Esophagus squamous epithelium (tissue), 5 donors: ENCODE measurements at places on chromosomes 12 and 14. TPM values are rescaled to one million over a fixed set of nuclear protein-coding genes. Genes with fewer than 3 reads are reported as not detected.

GRCh38 chr12:11753826-11754225 is 104.4 kb downstream of the ETV6 start:
- no peaks in the 10 kb centered on the region for H3K27me3 ChIP-seq
- no peak for DNase-seq
- H3K36me3 ChIP-seq = no peaks in the 10 kb centered on the region
- H3K27ac ChIP-seq = peak overlapping the region; percentile 84

DNA sequence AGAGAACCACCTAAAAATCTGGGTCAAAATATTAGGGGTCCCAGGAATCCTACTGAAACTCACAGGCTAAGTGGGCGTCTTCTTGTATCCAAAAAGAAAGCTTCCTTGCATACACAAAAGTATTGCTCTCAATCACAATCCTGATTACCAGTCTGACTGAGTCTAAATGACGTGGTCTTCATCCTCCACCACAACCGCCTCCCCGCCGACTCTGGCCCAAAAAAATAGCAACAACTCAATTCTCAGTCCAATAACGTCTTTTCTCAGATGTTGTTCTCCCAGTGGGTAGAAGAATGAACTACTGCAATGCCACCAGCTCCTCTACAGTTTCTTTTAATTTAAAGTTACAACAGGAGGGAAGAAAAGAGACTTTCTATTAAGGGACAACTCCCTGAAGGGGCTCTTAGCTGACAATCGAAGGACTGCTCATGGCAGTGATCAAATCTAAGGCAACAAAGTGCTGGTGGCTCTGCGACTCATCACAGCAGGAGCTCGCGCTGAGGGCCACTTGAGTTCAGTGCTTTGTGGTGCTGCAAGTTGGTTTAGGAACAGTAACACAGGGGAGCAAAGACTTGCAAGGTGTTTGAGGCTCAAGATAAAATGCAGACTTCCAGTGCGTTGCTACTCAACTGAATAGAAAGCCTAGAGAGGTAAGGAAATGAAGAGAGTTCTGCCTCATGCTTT is 394.1 kb downstream of the BCAT1 start:
- no peaks in the 10 kb centered on the region for H3K36me3 ChIP-seq
- H3K27me3 ChIP-seq = no peaks in the 10 kb centered on the region

P2RX7 gene
- 2.7 TPM for total RNA-seq

DNA sequence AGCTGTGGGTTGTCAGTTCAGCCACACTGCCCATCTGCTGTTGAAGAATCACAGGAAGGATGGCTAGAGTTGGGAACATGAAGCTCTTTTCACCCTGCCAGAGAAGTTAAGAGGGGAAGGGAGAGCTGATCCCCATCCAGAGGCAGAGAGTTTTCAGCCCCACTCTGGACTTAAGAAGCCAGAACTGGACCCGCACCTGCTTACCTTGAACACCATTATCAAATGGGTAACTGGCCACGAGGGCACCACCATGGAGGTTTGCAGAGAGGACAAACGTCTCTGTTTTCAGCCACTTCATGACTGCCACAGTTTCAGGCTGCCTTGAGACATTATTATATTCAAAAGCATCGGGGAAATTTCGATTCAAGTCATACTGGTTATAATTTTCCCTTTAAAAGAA is 62.0 kb downstream of the MDM2 start:
- DNase-seq = no peak
- peaks cover 27% of the 10 kb centered on the region for H3K36me3 ChIP-seq
- H3K4me3 ChIP-seq = no peak overlapping the region

IL31 gene
- not detected for total RNA-seq

GRCh38 chr14:69701857-69702256 is 65.1 kb upstream of the SRSF5 start:
- no peak for DNase-seq
- H3K4me1 ChIP-seq = peaks cover 13% of the 10 kb centered on the region
- H3K36me3 ChIP-seq = no peaks in the 10 kb centered on the region
- H3K27ac ChIP-seq = peak overlapping the region; percentile 51
- no peaks in the 10 kb centered on the region for H3K27me3 ChIP-seq

CLEC4C gene
- not detected for total RNA-seq

DNA sequence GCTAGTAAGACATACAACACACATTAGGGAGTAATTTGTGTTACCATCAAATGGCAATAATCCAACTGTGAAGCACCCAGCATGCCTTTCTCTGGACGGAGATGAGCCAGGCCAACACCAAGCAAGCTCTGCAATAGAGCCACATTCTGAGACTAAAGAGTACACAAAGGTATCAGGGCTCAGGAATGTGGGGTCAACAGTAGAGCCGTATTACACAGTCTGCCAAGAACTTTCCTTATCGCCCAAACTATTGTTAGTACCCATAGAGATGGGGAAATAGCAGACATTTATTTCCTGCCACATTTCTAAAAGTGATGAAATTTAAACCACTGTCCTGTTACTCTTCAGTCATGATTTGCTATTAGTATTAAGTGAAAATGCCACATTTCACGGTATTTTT is 113.7 kb downstream of the BMP4 start:
- H3K4me1 ChIP-seq = no peaks in the 10 kb centered on the region
- no peak overlapping the region for H3K27ac ChIP-seq
- no peak for DNase-seq
- H3K27me3 ChIP-seq = no peaks in the 10 kb centered on the region
- no peaks in the 10 kb centered on the region for H3K36me3 ChIP-seq

- no peaks in the 10 kb centered on the region for H3K4me1 ChIP-seq
- no peak overlapping the region for H3K4me3 ChIP-seq
- H3K27ac ChIP-seq = no peak overlapping the region
- no peaks in the 10 kb centered on the region for H3K27me3 ChIP-seq
- DNase-seq = no peak
- no peaks in the 10 kb centered on the region for H3K36me3 ChIP-seq
Measured at GRCh38 chr12:40515041-40515816, 177.0 kb upstream of the CNTN1 start.

GRCh38 chr12:68028647-68029046 is 39.4 kb downstream of the IFNG-AS1 start:
- no peaks in the 10 kb centered on the region for H3K27me3 ChIP-seq
- no peak overlapping the region for H3K27ac ChIP-seq
- DNase-seq = no peak
- no peaks in the 10 kb centered on the region for H3K36me3 ChIP-seq
- no peaks in the 10 kb centered on the region for H3K4me1 ChIP-seq

CNTN1 gene
- total RNA-seq = 0.83 TPM

DNA sequence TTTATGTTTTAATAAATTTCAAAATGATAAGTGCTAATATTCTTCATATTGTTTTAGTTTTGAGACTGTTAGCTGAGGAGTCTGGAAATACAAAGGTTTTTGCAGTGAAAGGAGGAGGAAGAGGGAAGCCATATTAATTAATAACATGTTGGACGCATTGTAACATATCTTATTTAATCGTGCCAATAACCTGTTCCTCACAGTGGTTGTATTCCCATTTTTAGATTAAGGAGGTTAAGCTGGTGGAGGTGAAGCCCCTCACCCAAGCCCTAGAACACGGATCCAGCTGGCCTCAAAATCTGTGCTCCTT is 92.4 kb downstream of the EML1 start:
- no peaks in the 10 kb centered on the region for H3K27me3 ChIP-seq
- peaks cover under 1% of the 10 kb centered on the region for H3K4me1 ChIP-seq
- H3K36me3 ChIP-seq = no peaks in the 10 kb centered on the region

GRCh38 chr12:14974633-14975032 is 1.8 kb downstream of the PDE6H start:
- no peaks in the 10 kb centered on the region for H3K27me3 ChIP-seq
- no peak for DNase-seq
- H3K4me3 ChIP-seq = no peak overlapping the region
- H3K36me3 ChIP-seq = no peaks in the 10 kb centered on the region

DNA sequence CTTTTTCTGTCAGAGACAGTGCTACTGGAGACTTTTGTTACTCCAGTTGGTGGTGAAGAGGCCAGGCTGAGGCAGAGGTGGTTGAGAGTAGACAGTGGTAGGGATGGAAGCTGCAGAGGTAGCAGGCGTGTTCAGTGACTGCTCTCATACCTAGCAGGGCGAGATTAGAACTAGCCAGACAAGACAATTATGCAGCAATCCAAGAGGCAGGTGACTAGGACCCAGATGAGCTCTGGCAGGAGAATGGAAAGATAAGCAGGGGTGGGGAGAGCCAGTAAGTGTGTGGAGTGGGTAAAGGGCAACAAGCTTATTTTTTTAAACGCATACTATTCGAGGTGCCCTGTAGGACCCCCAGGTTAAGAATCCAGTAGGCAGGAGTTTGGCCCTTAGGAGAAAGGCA is 4.8 kb downstream of the PPP1R36 start:
- no peaks in the 10 kb centered on the region for H3K27me3 ChIP-seq
- H3K27ac ChIP-seq = no peak overlapping the region
- H3K4me3 ChIP-seq = no peak overlapping the region
- no peaks in the 10 kb centered on the region for H3K36me3 ChIP-seq

DNA sequence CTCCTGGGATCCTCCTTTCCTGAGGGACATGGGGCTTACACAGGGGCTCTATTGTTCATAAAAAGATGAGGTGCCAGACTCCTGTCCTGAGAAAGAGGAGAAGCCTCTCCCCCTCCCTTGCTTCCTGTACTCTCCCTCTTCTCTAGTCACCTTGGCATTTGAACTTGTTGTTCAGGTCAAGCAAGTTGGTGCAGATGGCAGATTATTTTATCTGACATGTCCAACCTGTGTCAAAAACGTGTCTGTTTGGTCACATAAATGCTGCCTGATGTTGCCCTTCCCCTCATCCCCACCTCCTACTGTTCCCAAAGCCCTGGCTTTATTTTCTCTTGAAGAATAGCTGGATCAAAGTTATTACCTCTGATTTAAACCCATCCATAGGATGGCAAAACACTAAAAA is 154.8 kb downstream of the TMX1 start:
- peaks cover 35% of the 10 kb centered on the region for H3K4me1 ChIP-seq
- peak overlapping the region; percentile 85 for H3K27ac ChIP-seq
- H3K4me3 ChIP-seq = no peak overlapping the region

SYT1 gene
- 2.7 TPM for total RNA-seq

DNA sequence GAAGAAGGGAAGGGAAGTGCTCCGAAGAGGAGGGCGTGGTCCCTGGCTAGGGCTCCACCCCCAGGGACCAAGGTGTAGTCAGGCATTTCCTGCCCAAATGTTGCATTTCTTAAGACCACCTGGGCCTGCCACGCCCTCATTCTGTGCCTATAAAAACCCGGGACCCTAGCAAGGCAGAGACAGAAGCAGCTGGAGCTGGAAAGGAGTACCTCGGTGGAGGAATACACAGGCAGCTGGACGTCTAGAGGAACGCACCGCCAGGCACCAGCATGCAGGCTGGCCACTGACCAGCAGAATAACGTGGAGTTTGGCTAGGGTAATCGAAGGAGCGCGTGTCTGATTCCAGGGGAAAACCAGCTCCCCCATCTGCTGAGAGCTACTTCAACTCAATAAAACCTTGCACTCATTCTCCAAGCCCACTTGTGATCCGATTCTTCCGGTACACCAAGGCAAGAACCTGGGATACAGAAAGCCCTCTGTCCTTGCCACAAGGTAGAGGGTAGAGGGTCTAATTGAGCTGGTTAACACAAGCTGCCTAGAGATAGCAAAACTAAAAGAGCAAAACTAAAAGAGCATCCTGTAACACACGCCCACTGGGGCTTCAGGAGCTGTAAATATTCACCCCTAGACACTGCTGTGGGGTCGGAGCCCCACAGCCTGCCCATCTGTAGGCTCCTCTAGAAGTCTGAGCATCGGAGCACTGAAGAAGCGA is 21.0 kb downstream of the CFL2 start:
- H3K4me1 ChIP-seq = peaks cover 8% of the 10 kb centered on the region
- no peaks in the 10 kb centered on the region for H3K27me3 ChIP-seq
- H3K27ac ChIP-seq = no peak overlapping the region
- peak overlapping the region; percentile 24 for H3K4me3 ChIP-seq
- no peaks in the 10 kb centered on the region for H3K36me3 ChIP-seq

DNA sequence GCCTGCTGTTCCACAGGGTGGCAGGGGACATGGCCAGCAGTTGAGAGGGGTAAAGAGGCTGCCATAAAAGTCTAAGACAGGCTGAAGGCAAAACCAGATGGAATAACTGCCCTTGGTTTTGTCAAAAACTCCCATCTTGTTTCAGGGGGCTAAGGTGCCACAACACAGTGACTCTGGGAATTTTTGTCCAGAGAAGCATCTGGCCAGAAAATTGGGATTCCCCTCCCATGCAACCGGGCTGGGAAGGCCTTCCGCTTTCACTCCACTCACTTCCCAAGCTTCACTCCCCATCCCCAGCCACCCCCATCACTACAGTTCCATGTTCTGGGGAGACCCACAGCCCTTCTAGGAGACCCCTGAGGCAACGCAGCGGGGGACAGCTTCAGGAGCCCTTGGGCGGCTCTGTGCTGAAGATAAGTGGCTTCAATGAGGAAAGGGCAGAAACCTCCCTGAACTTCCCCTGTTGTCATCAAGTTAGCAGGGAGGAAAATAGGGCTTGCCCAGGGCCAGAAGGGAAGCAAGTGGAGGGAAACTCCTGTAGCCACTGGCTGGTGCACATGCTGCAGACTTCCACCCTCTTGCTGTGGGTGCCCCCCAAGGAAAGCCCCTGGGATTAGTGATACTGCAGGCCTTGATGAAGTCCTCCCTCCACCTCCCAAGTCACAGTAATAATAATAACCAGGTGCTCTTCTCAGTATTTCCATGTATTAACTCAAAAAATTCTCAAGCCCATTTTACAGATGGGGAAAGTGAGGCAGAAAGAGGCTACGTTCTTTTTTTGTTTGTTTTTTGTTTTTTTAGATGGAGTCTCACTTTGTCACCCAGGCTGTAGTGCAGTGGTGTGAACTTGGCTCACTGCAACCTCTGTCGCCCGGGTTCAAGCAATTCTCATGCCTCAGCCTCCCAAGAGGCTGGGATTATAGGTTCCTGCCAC is 6.0 kb downstream of the TMEM229B start:
- H3K4me3 ChIP-seq = no peak overlapping the region
- no peak overlapping the region for H3K27ac ChIP-seq
- DNase-seq = no peak
- no peaks in the 10 kb centered on the region for H3K4me1 ChIP-seq

- no peaks in the 10 kb centered on the region for H3K4me1 ChIP-seq
- no peak for DNase-seq
- H3K36me3 ChIP-seq = no peaks in the 10 kb centered on the region
- H3K27me3 ChIP-seq = no peaks in the 10 kb centered on the region
Measured at GRCh38 chr12:18700271-18700670, 37.5 kb downstream of the PLCZ1 start.

GRCh38 chr14:43135877-43136411 is 1371.1 kb downstream of the FSCB start:
- H3K36me3 ChIP-seq = no peaks in the 10 kb centered on the region
- H3K4me1 ChIP-seq = no peaks in the 10 kb centered on the region
- no peaks in the 10 kb centered on the region for H3K27me3 ChIP-seq
- no peak overlapping the region for H3K4me3 ChIP-seq
- no peak for DNase-seq

- no peaks in the 10 kb centered on the region for H3K4me1 ChIP-seq
- H3K27me3 ChIP-seq = peaks cover 12% of the 10 kb centered on the region
- H3K36me3 ChIP-seq = no peaks in the 10 kb centered on the region
- H3K4me3 ChIP-seq = no peak overlapping the region
- H3K27ac ChIP-seq = no peak overlapping the region
Measured at GRCh38 chr14:106506881-106507305, 980.5 kb downstream of the TMEM121 start.

- H3K27me3 ChIP-seq = no peaks in the 10 kb centered on the region
- no peaks in the 10 kb centered on the region for H3K4me1 ChIP-seq
- H3K36me3 ChIP-seq = peaks cover 96% of the 10 kb centered on the region
Measured at GRCh38 chr14:73280903-73281302, 43.6 kb downstream of the PAPLN start.

DNA sequence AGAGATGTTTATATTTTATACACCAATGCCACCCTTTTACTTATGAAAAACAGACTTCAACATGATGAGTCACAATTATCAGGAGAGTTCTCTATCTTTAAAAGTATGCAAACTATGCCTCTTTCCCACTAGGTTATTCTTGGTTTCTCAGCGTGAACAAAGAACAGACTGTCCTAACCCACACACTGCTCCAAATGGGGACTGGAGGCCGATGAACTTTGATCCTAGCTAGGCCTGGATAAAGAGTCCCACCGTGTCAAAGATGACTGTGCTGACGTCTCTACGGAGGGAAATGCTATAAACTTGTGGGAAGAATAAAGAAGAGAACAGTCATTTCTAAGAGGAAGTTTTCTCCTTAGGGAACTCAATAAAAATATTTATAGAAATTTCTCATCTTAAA is 160.1 kb downstream of the EPS8 start:
- peak overlapping the region; percentile 77 for H3K27ac ChIP-seq
